ENCODE measurements at places on chromosomes 1 and 21.

DNA sequence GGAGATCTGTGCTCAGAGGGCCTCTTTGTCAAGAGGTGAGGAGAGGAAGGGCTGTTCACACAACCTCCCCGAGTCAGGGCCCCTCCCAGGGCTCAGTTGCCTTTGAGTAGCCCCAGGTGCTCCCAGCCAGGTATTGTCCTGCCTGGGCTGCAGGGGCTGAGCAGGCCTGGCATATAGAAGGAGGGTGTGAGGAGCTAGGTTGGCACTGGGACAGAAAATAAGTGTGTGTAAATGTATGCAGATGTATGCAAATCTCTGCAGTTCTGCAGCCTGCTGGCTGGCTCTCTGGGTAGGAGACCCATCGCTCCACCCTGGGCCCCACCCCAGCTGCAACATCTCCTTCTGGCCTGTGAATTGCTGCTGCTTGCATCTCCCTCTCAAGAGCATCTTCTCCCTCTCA lies 52.4 kb downstream of the NAV1 start:
- DNase-seq: no peak

DNA sequence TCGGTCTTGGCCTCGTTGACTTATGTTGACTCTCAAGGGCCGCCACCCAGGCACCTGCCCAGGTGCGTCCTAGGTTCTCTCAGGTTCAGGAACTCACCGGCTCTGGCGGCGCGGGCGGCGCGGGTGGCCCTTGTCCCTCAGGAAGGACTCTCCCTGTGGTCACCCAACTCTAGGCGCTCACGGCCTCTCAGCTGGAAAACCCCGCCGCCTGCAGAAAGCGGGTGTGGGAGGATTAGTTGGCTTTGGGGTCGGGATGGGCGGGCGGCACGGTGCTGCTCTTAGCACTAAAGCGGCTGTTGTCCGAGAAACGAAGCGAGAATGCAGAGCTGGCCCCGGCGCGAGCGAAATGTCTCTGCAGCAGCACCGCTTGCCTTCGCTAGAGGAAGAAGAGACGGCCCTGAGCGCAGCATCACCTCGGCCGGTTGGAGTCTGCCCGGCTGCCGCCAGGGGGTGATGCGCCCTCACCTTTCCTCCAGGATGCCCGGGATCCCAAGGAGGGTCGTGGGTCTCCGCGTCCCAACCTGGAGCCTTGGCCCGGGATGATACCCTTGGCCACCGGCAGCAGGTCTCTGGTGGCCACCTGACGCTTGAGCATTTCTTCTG lies 8.1 kb upstream of the TADA1 start:
- DNase-seq: no peak

DNA sequence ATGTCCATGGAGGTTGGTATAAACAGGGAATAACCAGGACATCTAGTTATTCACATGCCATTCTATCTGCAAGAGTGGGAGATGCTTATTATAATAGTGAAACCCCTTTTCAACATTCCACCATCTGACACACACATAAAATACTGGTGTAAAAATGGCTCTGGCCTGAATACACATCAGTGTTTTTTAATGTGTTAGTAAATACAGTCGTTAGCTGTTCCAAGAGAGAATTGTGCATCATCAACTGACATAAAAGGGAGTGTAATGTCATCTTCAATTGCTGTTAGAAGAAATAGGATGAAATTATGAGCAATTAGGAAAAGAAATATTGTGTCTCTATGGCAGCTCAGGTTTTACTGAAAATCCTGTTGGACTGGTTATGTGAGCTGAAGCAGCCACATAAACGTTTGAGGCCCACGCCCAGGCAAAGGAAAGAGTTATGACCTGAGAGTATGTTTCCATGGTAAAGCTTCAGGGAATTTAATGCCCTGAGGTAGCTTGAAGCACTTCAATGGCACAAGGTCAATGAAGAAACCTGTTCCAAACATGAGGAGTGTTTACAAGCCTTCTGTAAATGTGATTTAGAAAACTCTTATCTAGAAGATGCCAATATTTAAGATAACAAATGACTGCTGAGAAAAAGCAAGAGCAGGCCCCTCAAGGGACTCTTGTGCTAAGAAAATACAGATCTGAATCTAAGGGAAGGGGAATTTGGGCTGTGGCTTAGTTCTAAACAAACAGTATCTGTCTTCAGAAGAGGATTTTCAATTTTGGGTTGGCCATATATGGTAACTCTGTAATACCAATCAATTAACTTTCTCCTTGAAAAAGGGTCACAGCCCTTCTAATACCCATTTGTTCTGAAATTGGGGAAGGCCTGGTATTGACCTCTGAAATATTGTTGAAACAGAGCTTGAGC lies 384.3 kb downstream of the SEC16B start:
- no peak for DNase-seq

- DNase-seq: no peak
Measured at GRCh38 chr1:110508028-110508940, 10.7 kb downstream of the KCNA10 start.

- no peak for DNase-seq
Measured at GRCh38 chr1:53521924-53522552, 62.8 kb downstream of the DMRTB1 start.

- DNase-seq: no peak
Measured at GRCh38 chr21:16162953-16163352, 433.2 kb downstream of the USP25 start.

- no peak for DNase-seq
Measured at GRCh38 chr1:20072771-20073170, 2.8 kb downstream of the PLA2G5 start.

Data from effector memory CD4-positive, alpha-beta T cell (primary cell).